AG08396 (cell line): ENCODE measurements at places on chromosomes 11 and 22.
A peak's percentile ranks its signal among the peaks of the same experiment; 100 is the strongest.

GRCh38 chr22:20980938-20981722, 967 bp upstream of the LZTR1 start:
- no peak for DNase-seq

DNA sequence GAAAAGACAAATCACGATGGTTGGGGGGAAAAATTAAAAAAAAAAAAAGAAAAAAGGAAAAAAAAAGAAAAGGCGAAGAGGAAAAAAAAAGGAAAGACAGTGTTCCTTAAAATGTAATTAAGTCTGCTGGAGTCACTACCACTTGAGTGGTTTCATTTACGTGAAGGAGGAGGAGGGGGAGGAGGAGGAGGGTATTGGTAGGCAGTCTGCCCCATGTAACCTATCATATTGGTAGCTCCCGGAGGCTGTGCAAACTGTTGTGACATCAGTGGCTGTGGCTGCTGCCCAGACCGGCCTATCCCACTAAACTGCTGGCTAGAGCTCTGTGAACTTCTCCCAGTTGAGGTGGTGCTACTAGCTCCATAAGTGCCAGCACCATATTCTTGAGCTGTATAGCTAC, 17.9 kb downstream of the KDELR3 start:
- no peak for DNase-seq

DNA sequence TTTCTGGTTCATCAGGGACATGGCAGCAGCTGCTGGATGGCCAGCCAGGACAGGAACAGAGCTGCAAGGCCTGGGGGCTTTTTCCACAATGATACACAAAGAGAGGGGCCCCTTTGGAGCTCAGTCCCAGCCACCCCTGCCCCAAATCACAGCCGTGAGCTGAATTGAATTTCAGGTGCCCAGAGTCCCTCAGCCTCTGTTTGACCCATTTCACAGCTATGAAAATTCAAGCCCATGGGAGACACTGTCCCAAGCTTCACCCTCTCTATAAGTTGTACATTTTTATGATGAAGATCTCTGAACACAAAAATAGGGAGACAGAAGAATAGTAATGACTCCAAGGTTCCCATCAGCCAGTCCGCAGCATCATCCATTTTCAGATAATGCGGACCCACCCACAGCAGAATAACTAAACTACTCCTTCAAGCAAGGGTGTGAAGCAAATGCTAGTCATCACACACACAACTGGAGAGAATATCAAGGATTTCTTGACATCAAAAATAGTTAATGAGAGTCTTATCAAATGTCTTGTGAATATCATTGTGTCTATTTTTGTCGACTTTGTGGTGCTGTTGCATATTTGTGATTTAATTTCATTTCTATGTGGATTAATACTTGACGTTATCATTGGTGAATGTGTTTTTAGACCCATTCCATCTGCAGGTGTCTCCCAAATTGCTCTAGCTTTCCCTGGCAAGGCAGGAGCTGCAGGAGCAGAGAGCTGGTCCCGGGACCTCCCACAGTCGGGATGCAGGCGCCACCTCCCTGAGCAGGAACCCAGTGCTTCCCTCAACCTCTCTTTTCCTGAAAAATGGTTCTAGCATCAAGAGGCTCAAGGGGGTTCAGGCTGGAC, 24.7 kb downstream of the IGLL5 start:
- no peak for DNase-seq

- DNase-seq: peak; percentile 76
Observed at GRCh38 chr11:1260023-1260501, 37.2 kb downstream of the MUC5B start.

DNA sequence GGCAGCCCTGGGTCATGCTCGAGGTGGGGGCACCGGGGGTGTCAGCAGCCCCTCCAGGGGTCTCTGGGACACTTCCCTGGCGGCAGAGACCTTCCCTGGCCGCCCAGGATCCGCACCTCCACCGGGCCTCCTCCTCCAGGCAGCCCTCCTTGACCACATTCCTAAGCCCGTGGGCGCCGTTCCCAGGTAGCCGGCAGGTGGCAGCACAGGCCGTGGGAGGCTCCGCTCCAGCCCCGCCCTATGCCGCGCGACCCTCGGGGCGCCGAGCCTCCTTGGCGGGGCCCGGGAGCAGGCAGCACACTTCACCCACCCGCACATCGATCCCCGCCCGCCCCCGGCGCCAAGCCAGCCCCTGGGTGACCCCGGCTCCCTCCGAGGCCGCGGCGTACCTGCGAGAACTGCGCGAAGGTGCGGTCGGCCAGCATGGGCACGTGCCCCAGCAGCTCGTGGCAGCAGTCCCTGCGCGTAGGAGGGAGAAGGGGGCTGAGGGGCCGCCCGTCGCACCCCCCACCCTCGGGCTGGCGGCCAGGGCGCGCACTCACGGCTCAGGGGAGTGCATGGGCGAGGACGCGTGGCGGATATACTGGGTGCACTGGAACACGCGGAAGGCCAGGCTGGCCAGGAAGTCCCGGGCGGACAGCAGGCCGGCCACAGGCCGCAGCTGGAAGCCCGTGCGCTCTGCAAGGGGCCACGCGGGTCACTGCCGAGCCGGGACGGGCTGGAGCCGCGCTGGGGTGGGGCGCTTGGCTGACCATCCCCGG, 5.3 kb upstream of the INS start:
- DNase-seq: peak; percentile 60

DNA sequence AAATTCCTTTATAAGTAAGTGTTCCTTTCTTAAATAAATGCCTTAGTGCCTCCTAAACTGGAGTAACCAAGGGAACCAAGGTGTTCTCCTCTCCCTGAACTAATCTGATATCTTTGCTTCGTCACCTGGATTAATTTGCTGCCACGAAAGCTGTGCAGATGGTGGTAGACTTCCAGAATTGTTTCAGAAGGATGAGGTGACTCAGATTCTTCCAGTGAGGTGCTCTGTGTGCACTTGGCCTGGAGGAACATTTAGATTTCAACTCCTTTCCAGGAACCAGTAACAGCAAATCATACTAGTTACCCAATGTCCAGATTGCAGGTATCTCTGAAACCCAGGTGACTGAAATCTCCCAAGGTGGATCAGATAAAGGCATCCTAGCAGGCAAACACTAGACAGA, 181.9 kb downstream of the FAT3 start:
- no peak for DNase-seq

GRCh38 chr11:2961080-2961479, 31.0 kb downstream of the NAP1L4 start:
- DNase-seq: no peak

DNA sequence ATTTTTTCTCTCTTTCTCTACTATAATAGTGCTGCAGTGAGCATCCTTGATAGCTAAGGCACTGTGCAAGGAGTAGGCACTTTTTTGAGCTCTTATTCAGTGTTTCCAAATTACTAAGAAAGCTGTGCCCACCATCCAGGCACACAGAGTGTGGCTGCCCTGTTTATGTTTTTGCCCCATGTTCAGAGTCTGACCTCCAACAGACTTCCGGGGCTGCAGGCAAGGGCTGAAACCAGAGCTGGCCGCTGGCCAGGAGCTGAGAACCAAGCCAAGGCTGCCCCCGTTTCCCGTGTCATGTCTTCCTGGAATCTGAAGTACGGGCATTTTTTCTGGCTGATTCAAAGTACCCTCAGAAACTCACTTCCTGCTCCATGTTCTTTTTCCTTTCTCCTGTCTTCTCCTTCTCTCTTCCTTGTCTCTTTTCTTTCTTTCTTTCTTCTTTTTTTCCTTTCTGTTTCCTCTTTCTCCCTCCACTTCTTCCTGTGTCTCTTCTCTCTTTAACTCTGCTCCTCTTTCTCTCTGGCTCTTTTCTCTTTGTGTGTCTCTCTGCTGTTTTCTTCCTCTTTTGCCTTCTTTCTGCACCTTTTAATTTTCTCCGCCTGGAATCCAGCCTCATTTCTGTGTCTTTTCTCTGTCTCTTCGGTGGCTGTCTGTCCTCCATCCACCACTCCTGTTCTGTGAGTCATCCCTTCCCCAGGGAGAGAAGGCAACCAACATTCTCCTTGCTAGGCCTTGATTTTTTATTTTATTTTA, 17.0 kb upstream of the KCTD14 start:
- peak; percentile 81 for DNase-seq

- peak; percentile 54 for DNase-seq
Observed at GRCh38 chr11:9753021-9753420, 89.1 kb downstream of the SWAP70 start.

DNA sequence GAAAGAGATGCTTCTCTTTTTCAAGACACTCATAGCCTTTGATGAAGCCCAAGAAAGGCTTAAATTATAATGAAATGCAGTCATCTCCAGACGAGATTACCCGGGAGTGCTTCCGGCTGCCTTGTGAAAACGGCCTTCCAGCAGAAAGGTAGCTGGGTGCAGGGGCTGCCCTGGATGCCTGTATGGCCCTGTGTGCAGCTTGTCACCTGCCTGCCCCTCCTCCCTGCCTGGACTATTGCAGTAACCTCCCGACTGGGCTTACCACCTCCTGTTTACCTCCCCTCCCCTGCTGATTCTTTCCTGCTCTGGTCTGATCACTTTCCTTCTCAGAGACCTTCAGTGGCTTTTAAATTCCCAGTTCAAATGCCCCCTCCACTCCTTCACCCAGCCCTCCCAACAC, 126.4 kb upstream of the SYT13 start:
- no peak for DNase-seq

- DNase-seq: no peak
Observed at GRCh38 chr11:59285716-59286260, 72.9 kb upstream of the OR5AN1 start.
